Activated T-cell treated with anti-CD3 and anti-CD28 coated beads, Interleukin-2, amount 50 U/mL, for 4 hours (primary cell): ENCODE measurements at places on chromosomes 1 and 21.

DNA sequence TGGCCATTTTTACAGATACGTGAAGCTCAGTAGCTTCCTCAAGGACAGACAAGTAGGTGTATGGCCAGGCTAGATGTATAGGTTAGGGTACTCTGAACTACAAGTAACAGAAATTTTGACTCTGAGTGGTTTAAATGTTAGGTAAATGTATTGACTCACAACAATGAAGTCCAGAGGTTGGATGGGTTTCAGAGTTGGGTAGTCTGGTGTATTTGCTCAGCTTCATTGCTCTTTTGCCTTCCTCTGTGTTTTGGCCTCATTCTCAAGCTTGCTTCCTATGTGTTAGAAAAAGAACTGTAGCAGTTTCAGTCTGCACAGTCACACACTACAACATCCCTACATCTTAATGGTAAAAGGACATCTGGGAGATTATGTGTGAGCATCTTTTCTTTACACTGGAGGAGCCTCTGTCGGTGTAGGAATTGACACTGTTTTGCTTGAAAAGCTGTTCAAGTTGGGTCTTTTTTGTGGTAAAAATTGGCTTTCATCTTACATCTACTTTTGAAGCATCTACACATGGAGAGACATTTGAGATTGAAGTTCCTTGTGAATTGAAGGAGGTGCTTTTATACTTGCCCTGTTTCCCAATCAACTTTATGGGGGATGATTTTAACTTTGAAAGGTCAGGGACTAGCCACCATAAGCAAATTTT, 64.4 kb downstream of the MAST2 start:
- no peak for DNase-seq

GRCh38 chr1:205704903-205705302, 24.6 kb upstream of the SLC45A3 start:
- no peak for DNase-seq

DNA sequence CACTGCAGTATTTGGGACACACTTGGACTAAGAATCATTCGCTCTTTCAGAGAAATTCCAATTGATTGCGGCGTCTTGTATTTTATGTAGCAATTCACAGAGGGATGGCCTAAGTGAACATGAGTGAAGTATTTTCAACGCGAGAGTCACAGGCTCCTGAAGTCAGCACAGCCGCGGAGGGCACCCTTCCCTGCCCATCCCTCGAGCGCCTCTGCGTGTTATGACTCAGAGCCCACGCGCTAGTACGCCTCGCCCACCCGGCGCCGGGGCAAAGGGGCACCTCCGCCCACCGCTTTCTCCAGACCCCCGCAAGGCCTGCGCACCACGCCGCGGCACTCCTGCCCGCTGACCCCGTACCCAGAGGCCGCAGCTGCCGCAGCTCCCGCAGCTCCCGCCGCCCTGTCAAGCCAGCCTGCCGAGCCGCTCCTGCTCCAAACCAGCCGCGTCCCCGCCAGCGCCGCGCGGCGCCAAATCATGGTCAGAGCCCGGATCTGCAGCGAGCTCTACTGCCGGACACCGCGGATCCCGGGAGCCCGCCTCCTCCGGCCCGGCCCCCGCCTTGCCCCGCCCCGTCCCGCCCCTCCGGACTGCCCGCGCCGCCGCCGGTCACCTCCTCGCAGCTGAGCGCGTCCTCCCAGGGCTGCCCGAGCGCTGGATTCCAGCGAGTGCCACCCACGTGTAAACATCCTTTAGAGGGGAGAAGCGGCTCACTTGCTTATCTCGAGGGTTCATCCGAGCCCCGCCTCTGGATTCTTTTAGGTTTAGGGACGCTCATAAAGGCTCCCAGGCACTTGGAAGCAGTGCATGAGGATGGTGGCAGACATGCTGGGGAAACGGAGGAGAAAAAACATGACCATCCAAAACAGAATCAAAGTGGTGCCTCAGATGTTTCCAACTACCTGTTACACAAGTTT, at the start of gene GLRX2:
Gene GLRX2, minus strand, starts transcription at position 508 of the 914 bp plus-strand sequence. Its CDS starts 32 bp downstream, at position 476.
- DNase-seq: peak; percentile 70

GRCh38 chr21:45747233-45747766, 103.8 kb downstream of the PCBP3 start:
- no peak for DNase-seq

DNA sequence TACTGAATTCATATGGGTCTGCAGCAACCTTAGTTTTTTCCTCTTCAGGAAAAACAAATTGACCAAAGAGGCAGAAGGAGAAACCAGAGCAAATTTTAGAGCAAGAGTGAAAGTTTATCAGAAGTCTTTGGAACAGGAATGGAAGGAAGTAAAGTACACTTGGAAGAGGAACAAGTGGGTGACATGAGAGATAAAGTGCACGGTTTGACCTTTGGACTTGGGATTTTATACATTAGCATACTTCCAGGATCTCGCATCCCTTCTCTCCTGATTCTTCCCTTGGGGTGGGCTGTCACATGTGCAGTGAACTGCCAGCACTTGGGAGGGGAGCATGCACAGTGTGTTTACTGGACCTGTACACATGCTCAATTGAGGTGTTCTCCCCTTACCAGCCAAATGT, 754.8 kb upstream of the ADAMTS5 start:
- no peak for DNase-seq

GRCh38 chr1:201245082-201245481, 38.2 kb upstream of the PKP1 start:
- no peak for DNase-seq

DNA sequence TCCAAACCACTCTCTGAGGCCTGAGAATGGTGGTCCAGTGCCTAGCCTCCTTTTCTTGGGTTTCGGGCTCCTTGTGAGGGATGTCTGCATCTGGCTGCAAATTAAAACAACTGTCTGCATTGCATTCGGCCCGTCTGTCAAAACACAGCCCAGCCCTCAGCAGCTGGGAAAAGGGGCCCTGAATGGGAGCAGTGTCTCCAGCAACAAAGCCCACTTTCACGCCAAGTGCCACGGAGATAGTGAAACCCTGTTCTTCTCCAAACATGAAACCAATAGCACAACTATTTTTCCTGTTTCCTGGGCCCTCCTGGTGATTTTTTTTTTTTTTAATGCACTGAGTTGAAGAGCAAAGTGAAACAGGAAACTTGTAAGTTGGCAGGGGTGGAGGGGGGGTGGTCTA, 138.4 kb downstream of the PLXNA2 start:
- DNase-seq: no peak

GRCh38 chr1:46519209-46519608, 29.6 kb downstream of the DMBX1 start:
- no peak for DNase-seq

DNA sequence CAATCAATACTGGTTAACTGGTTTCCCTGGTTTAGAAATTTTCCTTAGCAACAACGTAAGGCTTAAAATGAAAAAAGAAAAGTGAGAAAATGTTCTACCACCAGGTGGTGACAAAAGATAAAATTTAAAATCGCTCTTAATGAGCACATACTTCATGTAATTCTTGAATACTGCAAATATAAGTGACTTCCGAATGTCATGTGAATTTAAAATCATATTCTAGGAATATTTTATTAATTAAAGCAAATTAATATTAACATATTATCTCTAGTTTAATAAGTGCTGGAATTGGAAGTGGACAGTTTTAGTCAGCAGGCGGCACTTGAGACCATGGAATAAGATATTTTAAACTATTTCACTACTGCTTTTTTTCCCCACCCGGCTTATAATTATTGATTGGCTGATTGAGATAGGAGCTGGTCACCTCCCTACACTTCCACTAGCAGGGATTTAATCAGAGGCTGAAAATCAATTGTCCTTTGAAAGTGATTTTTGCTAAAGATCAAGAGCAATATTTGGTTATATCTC, 5.0 kb upstream of the ADAMTS1 start:
- DNase-seq: no peak

DNA sequence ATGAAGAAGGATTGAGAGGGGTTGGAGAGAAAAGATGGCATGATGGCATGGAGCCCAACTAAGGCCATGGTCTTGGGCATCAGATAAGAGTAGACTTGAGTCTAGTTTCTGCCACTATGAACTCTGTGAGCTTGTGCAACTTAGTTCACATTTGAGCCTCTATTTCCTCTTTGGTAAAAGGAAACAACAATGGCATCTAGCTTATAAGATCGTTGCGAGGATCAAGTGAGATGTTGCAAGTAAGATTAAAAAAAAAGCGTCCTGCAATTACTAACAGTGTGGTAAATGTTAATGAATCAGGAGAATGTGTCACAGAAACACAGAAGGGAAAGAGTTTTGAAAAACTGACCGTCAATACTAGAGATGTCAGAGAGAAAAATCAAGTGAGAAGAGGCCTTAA, 202.9 kb upstream of the FGGY start:
- no peak for DNase-seq

- no peak for DNase-seq
Observed at GRCh38 chr1:33758698-33759097, 105.2 kb upstream of the HMGB4 start.

DNA sequence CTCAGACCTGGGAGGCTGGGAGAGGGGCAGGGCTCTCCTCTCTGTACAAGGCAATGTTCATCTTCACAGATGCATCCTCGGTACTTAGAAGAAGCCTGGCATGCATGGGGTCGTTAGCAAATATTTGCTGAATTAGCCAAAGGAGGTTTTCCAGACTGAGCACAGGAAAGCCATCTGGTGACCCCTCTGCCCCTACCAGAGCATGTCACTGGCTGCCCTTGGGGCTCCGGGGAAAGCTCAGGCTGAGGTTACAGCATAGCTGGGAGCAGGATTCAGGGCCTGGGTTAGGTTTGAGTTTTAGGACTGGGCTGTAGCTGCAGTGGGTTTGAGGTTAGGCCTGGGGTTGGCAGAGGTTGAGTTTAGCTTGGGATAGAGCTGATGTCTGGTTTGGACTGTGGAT, 43.4 kb upstream of the ZBTB40 start:
- DNase-seq: no peak

GRCh38 chr1:156675210-156676113, 1.7 kb downstream of the NES start:
- DNase-seq: no peak

GRCh38 chr1:244815600-244816099, 19.8 kb upstream of the COX20 start:
- no peak for DNase-seq

- DNase-seq: no peak
Observed at GRCh38 chr1:14363707-14364413, 234.6 kb upstream of the KAZN start.

GRCh38 chr21:28900481-28900880, 92.2 kb downstream of the LTN1 start:
- DNase-seq: no peak

GRCh38 chr1:1625824-1626206, 6.2 kb upstream of the MMP23B start:
- DNase-seq: no peak

GRCh38 chr1:145707183-145707867, at the start of gene PDZK1:
Gene PDZK1 (minus strand): TSS chr1:145707368. CDS start chr1:145688021, 19,347 bp downstream.
- no peak for DNase-seq

DNA sequence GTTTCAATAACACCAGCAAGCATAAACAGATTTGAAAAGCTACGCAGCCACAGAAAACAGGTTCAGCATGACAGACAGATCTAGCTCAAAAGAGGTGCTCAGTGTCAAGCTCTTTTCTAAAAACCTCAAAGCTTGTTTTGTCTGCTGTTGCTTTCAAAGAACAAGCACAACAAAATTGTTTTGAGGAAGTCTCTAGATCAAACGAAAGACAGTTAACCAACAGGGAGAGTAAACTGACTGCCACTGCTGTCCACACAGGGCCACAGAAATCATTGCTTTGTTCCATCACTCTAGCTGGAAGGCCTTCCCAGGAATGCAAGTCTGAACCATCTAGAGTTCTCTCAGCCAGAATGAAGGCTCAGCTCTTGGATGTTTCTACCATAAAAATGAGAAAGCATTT, 12.8 kb downstream of the APP start:
- DNase-seq: no peak

DNA sequence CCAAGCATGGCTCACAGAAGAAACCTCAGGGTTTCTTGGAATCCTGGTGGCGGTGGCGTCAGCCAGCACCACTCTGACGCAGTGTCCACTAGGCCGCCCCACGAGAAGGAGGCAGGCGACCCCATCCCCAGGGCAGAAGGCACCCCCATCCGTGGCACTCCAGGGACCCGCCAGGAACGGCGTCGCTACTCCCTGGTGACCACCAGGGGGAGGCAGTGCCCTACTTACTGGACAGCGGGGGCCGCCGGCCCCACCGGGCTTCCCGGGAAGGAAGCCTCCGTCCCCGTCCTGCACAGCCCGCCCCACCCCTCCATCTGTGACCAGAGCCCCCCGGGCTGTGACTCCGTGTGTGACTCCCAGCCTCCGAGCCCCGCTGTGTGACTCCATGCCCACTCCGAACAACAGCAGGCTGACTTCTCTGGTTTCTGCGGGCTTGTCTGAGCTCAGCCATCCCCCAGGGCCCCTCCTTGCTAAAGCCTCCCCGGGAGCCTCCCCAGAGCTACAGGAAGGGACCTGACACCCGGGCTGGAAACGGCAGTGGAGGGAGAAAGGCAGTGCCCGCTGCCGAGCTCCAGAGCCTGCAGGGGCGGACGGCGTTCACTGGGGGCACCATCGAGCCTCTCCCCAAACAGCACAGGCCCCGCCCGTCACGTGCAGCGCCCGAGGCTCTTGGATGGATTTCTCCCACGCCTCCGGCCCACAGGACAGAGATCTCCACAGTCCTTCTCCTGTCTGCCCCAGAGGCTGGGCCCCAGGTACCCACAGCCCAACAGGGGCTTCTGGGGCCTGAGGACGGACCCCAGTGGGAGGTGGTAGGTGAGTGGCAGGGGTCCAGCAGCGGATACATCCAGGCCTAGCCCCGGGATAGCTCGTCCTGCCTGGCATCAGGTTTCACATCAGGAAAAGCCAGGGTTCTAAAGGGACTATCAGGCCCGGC, 21.1 kb downstream of the KIF17 start:
- DNase-seq: peak; percentile 73

DNA sequence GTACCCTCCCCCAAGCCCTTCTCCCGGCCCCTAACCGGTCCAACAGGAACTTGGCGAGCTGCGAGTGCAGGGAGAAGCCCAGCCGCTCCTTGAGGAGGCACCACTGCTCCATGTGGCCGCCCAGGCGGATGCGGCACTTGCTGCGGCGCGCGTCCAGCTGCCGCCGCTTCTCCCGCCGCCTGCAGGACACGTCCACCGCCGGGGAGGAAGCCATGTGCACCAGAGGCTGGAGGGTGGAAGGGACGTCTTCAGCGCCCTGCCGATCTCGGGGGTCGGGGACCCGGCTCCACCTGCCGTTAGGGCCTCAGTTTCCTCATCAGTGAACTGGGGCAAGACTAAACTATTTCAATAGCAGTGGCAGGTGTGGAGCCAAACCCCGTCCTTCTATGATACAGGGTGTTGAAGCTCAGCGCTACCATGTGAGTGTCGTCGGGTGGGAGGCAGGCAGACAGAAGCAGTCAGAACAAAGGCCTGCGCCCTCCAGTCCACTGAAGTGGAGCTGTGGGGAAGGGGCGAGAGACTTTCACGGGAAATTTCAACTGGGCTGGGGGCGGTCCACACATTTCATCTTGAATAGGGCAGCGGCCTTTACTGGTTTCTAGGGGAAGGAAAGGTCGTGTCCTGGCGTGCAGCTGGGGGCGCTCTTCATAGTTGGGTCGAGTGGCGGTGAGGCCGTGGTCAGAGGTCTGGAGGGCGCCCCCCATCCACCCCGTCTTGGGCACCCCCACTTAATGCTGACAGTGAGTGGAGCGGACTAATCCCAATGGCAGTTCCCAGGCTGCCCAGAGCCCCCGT, 592 bp downstream of the ZNF692 start:
- no peak for DNase-seq
